Muscle of leg (tissue), 16 donors: ENCODE measurements at places on chromosomes 7 and 10. TPM values are rescaled to one million over a fixed set of nuclear protein-coding genes. Genes with fewer than 3 reads are reported as not detected.

SPAM1 gene
- not detected for total RNA-seq

EPHA1 gene
- not detected for total RNA-seq

TEX47 gene
- total RNA-seq = not detected

FAM25G gene
- not detected for total RNA-seq

SUN1 gene
- total RNA-seq = 151 TPM

AGR2 gene
- 7.2 TPM for total RNA-seq

LRIT1 gene
- not detected for total RNA-seq

DNA sequence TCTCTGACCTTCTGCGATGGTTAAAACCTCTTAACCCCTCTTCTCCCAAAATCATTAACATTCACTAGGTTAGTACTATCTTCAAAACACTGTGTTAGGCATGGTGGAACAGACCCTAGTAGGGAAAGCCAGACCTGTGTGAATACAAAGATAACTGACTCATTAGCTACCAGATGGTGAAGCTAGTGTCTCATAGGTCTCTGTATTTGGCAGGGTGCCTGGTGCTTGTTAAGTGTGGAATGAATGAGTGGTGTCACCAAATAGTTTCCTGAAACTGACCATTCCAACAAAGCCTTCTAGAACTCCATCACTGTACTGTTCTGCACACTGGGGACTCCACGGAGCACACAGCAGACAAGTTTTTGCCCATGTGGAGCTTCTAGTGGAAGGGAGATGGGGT is 27.7 kb upstream of the TM9SF3 start:
- no peak for DNase-seq

DNA sequence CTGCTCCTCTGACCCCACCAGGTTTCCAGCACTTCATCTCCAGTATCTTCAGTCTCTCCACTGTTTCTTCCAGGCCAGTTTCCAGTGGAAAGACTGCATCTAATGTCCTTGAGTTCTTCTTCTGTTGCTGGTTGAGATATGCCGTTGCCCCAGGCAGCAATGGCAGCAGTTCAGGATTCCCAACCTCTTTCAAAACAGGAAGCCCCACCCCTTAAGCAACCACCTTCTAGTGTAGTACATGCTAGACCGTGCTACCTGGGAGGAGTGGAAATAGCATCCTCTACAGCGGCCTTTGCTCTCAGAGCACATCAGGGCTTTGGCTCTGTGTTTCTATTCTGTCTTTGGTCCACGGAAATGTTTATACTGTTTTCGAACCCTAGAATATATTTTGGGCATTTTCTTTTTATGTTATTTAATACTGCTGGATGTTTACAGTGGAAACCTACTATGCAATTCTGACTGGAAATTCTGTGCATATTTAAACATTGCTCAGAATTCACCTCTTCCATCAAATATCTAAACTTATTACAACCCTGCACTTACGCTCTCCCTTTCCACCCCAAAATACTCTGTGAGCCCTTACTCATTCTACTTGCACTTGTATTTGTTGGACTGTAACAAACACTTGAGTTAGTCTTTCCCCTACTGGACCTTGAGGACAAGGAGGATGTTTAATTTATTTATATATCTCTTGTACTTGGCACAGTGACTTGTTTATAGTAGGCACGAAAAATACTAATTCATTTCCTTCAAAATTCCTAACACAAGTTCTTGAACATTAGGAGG is 8.5 kb upstream of the BPGM start:
- DNase-seq = no peak

GRCh38 chr7:121302214-121302745 is 26.5 kb upstream of the WNT16 start:
- DNase-seq = no peak

DNA sequence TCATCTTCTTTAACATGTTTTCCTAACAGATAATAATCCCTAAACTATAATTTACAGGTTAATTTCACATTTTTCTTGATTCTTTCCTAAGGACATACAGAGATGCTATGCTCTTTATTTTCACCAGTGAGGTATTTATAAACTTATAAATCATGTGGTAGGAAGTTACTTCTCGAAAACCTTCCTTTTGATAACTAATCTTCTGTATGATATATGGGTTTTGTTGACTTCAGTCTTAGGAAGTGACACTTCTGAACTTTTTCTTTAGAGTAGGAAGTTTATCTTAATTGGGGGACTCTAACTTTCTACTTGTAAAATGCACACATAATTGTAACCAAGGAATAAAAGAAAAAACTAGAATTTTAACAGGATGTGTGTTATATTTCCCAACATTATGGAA is 9.8 kb upstream of the PNPLA8 start:
- DNase-seq = no peak

DNA sequence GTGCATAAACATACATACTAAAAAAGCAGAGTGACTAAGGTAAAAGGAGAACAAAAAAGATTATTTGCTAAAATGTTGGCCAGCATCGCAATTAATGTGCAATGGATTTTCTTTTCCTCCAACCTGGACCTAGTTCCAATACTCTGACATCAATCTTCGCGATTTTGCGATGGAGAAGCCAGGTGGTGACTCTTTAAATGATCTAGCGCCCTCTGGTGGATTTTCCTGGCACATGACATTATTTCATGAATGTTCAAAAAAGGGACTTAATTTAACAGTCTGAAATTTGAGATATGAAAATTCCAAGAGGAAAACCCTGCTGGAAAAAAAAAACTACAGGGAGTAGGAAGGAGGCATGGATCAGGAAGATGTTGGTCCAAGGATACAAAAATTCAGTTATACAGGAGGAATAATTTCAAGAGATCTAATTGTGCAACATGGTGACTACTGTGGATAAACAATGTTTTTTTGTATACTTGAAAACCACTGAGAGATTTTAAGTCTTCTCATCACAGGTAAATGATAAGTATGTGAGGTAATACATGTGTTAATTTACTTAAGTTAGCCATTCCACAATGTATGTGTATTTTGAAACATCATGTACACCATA is 4.3 kb upstream of the KCNMA1 start:
- DNase-seq = peak; percentile 93

DNA sequence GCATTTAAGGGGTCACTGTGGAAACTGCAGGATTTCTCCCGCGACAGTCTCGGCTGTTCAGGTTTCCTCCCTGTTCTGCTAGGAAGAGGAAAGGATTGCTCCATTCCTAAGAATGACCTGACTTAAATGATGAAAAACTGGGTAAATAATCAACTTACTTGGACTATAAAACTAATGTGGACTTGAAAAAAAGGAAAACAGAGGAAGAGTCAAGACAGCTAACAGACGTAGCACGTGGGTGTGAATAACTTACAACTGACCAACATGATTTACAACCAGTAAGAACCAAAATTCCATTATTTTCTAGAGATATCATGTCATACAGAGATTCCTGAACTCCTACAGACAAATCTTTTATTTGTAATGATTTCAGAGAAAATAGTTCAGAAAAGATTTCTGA is 93.8 kb downstream of the ADAM12 start:
- no peak for DNase-seq

DNA sequence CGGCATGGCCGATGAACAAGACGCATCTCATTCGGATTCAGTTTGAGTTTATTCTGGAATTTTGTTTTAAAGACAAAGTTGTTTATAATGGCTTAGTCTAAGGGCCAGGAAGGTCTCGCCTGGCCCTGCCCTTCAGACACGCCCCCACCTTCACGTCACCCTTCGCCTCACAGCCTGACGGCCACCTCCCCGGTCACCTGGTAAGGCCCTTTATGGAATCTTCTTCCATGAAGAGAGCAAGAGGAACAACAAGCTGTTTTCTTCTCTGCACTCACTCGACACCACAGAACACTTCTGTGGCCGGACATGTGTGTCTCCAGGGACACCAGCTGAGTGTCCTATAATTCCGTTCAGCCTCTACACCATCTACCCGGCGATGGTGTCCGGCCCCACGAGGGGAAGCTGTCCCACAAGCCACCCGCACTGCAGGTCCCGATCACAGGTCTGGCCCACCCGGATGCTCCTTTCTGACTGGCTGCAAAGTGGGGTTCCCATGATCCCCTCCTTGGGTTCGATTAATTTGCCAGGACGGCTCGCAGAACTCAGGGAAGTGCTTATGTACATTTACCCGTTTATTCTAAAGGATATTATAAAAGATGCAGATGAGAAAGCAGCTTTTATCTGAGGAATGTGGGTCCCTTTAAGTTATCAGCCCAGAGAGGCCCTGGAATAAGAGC is 17.4 kb upstream of the KNDC1 start:
- DNase-seq = no peak

GRCh38 chr10:75001715-75002350 is 109.6 kb upstream of the SAMD8 start:
- DNase-seq = no peak

- no peak for DNase-seq
Observed at GRCh38 chr10:20897146-20897825, at the start of gene NEBL. Gene NEBL (minus strand): TSS chr10:20897311. CDS start chr10:20897205, 106 bp downstream.
